ENCODE measurements at places on chromosomes 12 and 14.

DNA sequence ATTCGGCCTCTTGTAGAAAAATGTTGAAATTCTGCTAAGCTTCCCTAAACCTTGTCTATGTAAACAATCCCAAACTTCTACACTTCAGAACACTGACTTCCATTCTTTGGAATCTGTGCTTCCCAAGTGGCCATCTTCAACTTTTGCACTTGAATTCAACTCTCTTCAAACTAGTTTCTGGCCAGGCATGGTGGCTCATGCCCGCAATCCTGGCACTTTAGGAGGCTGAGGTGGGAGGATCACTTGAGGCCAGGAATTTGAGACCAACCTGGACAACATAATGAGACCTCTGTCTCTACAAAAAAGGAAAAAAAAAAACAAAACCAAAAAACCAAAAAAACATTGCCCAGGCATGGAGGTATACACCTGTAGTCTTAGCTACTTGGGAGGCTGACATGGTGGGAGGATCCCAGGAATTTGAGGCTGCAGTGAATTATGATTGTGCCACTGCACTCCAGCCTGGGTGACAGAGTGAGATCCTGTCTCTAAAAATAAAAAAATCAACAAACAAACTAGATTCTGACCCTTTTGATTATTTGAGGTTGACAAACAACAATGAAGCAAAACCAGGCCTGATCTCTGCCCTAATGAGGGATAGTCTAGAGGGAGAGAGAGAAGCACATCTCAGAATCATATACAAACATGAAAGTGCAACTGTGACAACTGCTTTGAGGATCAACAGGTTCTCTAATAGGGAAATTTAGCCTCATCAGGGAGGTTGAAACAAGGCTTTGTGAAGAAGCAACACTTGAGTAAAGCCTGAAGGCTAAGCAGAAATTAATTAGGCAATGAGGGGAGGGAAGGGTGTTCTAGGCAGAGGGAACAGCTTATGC, 11.6 kb upstream of the C12orf75 start:
- DNase-seq: no peak

DNA sequence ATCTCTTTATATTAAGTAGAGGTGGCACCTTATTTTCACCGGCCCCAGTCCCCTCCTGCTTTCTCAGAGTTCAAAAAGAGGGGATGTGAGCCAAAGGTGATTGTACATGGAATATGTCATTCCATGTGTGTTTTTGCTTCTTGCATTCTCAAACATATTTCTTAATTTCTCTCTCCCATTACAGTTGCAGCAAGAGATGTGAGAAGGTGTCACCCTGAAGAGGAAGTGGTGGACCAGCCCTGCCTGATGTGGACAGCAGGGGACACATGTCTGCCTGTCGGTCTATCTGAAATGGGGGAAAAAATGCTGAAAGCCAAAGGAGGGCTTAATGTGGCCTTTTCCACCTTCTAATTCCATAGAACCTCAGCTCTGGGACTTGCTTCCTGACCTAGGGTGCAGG, 1.9 kb upstream of the FOXN3 start:
- DNase-seq: no peak

DNA sequence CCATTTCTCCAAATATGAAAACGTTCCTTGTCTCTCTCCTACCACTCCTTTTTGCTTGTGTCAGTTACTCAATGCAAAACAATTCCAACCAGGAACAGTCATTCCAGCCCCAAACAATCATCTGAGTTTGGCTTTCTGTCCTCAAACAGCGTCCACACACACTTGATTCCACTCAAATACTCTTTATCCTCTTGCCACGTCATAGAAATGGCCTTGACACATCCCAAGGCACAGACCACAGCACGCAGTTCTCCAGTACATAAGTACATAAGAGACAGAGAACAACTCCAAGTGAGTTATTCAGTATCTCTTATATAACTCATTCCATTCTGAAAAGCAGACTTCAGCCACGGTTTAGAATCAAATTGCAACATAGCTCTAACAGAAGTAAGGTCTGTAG, 299.2 kb downstream of the RPS29 start:
- DNase-seq: no peak

- DNase-seq: no peak
Observed at GRCh38 chr14:51711505-51711904, 59.8 kb downstream of the FRMD6 start.

- DNase-seq: no peak
Observed at GRCh38 chr12:120263748-120264085, 1.8 kb downstream of the PXN start.

DNA sequence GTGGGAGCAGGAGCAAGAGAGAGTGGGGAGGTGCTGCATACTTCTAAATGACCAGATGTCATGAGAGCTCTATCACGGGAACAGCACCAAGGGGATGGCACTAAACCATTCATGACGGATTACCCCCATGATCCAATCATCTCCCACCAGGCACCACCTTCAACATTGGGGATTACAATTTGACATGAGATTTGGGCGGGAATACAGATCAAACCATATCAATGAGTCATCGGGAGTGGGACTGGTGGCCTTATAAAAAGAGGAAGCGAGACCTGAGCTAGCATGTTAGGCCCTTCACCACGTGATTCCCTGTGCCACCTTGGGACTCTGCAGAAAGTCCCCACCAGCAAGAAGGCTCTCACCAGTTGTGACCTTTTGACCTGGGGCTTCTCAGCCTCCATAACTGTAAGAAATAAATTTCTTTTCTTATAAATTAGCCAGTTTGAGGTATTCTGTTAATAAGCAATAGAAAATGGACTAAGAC, 28.7 kb downstream of the COX8C start:
- no peak for DNase-seq

DNA sequence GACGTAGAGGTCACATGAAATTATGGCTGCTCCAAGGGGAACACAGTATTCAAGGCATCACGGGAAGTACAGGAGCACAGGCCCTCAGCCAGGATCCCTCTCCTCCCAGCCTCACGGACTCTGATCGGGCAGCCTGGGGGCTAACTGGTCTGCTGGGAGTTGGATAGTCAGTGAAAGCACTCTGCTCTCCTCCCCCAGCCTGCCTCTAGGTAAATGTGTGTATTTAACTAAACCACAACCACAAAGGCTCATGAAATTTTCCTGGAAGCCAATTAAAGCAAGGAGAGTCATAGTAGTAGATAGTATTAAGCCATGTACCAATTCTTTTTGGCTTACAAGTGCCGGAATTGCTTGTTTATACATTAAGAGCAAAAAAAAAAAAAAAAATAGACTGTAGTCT, 254.3 kb downstream of the MSRB3 start:
- no peak for DNase-seq

- no peak for DNase-seq
Observed at GRCh38 chr12:28603801-28604200, 413.5 kb downstream of the CCDC91 start.

GRCh38 chr14:74979029-74979428, 23.6 kb upstream of the PGF start:
- no peak for DNase-seq

GRCh38 chr14:76955575-76956315, 72.8 kb downstream of the IRF2BPL start:
- peak; percentile 77 for DNase-seq

DNA sequence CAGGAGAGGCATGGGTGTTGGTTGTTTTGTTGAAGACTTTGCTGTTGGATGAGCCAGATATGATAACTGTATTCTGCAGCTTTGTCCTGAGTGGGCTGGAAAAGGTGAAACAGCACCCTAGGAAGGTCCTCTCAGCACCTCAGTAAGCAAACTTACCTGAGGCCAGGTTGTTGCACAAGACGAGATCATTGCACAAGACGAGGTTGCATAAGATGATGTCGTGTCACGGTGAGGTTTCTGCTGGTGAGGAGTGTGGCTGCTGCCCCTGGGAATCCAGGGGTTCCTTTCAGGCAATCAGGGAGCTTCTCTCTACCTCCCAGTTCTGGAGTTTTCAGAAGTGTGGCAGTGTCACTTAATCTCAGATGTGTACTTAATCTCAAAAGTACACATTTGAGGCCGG, 85.6 kb downstream of the GLT1D1 start:
- no peak for DNase-seq

Measured in naive thymus-derived CD4-positive, alpha-beta T cell (primary cell).